Head of caudate nucleus (tissue), 42 donors: ENCODE measurements at places on chromosomes 4 and X.
A peak's percentile ranks its signal among the peaks of the same experiment; 100 is the strongest.

DNA sequence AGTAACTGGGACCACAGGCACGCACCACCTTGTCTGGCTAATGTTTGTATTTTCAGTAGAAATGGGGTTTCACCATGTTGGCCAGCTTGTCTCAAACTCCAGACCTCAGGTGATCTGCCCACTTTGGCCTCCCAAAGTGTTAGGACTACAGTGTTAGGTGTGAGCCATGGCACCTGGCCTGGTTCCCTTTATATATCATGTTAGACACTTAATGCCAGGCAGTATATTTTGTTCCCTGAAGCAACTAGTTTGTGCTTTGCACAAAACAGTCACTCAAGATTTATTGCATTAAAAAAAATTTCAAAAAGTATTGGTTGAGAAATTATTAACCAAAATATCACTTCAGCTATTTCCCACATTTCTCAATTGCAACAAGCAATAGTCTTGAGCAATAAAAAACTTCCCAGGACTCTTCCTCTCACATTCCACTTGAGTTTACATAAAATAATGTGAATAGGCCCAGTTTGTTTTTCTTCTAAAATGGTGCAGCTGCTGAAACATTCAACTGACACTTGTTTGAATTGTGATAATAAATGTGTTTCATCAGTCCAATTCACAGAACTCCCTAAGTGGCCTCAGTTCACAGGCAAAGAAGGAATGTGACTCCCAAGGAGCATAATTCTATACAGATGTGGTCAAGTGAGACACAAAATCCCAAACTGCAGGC is 22.7 kb downstream of the CXCL1 start:
- no peak for DNase-seq

DNA sequence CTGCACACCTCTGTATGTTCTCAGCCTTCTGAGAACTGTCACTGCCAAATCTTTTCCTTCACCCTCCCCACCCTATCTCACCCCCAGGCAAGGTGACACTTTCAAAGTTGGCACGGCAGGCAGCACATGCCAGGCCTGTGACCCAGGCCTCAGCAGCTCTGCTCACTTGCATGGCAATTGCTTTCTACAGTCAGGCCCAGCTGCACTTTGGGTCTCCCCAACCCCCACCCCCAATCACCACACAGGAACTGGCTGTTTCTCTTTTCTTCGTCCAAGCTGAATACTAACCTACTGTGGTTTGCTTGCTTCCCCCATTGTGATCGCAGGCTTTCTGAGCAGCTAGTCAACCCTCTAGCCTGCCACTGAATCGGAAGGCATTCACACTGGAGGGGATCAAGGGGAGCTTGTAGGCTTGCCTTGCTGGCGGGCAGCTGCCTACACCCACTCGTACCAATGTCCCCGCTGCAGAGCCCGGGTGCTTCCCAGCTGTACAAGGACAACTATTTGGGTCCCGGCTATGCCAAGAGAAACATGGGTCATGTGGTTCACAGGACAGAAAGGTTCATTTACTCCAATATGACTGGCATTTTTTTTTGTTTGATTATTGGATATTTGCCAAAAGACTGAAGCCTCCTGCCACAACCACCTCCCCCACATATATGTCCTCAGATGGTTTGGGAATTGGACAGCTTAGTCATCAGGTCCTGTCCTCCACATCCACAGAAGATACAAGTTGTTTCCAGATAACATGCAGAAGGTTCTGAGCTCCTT is 28.1 kb downstream of the SLC25A43 start:
- DNase-seq, result peak; percentile 18

- no peak for DNase-seq
These were observed 158.8 kb upstream of the NDST4 start for GRCh38 chr4:115272185-115272584.

DNA sequence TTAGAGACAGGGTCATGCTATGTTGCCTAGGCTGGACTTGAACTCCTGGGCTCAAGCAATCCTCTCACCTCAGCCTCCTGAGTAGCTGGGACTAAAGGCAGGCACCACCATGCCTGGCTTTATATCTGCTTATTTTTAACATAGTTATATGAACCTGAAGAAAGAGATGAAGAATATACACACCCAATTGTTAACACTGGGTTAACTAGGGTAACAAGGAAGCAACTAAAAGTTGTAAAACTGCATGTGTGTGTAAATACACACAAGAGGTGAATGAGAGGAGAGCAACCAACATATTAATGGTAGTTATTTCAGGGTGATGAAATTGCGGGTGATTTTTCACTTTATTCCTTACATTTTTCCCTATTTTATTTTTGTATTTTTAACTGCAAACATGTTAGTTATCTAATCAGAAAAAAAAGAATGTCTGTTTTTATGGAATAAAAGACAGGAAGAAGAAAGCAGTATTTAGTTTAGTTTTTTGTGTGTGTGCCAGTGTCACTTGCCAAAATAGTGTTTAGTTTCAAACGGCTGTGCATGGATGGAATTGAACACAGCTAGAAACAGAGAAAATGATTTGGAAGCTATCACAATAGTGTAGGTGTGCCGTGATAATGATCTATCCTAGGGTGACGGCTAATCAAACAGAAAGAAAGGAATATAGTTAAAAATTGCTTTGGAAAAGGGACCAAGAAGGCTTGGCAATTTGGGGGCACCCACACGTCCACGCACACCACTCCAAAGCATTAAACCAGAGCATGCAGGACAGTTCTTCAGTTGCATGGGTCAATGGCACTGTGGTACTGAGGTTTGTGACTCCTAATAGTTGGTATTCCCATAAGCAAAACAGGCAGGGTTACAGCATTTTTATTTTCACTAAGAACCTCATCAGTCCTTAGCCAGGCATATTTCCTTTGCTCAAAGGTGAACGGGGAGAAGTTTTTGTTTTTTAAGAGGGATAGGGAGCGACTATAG is 89.1 kb upstream of the KLHL13 start:
- no peak for DNase-seq

DNA sequence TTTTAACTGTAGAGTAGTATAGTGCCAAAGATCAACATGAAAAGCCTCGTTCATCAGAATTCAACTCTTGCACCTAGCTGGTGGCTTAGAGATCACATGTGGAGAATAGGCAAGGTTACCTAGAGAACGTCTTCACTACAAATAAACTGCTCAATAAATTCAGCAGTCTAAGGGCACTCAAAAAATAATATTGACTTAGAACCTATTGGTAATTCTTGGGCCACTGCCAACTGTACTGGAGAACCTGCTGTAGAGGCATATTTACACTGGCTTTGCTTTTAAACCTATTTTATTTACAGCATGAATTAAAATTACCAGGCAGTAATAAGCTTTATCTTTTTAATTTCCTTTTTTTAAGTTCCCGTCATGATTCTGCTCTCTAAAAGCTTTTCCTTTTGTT is 343.7 kb downstream of the PDHA2 start:
- DNase-seq, result no peak
